ENCODE measurements at places on chromosomes 3 and 15. TPM values are rescaled to one million over a fixed set of nuclear protein-coding genes. Genes with fewer than 3 reads are reported as not detected.

Gene TRIM71
- total RNA-seq, result not detected

Gene NANOGP8
- total RNA-seq, result 0.48 TPM

GRCh38 chr3:111979434-111980038 is 710 bp downstream of the ABHD10 start:
- no peak for DNase-seq

- no peak for DNase-seq
Observed at GRCh38 chr3:167843886-167844285, 108.4 kb downstream of the SERPINI1 start.

DNA sequence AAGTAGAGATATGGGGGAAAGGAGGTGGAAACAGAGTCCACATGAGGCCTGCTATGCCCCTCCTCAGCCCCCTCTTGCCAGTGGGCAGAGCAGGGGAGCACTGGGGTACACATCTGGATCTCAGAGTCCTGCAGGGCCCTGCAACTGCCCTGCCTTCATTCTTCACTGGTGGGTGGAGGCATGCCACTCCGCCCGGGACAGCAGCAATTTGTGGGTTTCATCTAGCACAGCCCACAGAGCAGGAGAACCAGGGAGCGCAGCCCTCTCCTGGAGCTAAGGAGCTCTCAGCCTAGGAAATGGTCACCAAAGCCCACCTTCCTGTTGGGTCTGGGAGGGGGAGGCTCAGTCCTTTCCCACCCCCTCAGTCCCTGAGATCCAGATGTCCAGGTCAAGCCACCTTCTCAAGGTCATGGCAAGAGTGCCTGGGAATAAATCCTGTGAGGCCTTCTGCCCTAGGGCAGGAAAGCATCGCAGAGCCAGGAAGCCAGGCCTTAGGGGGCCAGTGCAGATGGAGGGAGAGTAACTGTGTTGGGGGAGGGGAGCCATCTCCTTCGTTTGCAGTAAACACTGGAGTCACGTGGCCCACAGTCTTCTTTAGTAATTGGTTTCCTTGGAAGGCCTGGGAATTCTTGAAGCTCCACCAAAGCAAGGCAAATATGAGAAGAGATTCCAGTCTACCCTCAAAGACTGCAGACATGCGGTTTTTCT is 31.0 kb downstream of the ANP32A start:
- no peak for DNase-seq

Data from posterior vena cava (tissue), 2 donors.